Muscle of leg (tissue), 16 donors: ENCODE measurements at places on chromosomes 11 and 22. TPM values are rescaled to one million over a fixed set of nuclear protein-coding genes. Genes with fewer than 3 reads are reported as not detected.

SCGB2A2 gene
- not detected for total RNA-seq

CASP5 gene
- 0.09 TPM for total RNA-seq

OR52E8 gene
- not detected for total RNA-seq

MUC5AC gene
- total RNA-seq = not detected

NRXN2 gene
- 11.8 TPM for total RNA-seq

FLRT1 gene
- total RNA-seq = 1.2 TPM

DNA sequence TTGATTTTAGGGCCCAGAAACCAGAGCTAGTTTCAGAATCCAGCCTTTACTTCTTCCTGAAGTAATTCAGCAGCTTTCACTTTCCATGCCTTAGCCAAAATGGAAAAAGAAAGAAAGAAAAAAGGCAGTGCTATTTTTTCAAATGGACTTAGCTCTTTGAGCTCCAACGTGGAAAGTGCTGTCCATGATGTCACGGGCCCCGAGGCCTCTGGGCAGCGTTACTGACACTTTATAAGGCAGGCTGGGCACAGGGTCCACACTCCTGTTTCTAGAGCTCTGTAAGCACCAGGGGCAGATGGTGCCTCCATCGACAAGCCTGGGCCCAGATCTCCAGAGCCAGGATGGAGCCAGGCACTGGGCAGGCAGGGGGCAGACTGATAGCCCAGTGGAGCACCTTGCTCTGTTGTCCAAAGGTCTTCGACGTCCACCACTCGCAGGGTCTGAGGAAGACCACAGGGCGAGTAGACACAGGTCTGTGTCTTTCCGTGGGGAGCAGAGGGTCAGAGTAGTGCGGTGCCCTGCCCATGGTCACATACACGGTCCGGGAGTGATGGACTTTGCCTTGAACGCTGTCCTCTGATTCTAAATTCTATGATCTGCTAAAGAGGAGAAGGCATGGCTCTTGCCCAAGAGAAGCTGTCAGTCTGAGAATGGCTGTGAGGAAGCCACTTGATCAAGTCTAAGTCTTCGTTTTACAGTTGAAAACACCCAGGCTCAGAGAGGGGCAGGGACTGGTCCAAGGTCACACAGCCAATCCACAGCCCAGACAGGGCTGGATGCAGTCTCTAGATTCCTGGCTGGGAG, 22.0 kb upstream of the WNT11 start:
- no peak overlapping the region for H3K4me3 ChIP-seq
- peaks cover 32% of the 10 kb centered on the region for H3K4me1 ChIP-seq

GRCh38 chr11:20397281-20397680, 9.8 kb downstream of the PRMT3 start:
- H3K36me3 ChIP-seq = peaks cover 5% of the 10 kb centered on the region
- H3K27me3 ChIP-seq = no peaks in the 10 kb centered on the region
- no peak overlapping the region for H3K27ac ChIP-seq

GRCh38 chr11:31808721-31809540, 2.2 kb downstream of the PAX6 start:
- no peaks in the 10 kb centered on the region for H3K36me3 ChIP-seq
- no peak for DNase-seq
- H3K27ac ChIP-seq = no peak overlapping the region
- H3K4me1 ChIP-seq = peaks cover 67% of the 10 kb centered on the region

DNA sequence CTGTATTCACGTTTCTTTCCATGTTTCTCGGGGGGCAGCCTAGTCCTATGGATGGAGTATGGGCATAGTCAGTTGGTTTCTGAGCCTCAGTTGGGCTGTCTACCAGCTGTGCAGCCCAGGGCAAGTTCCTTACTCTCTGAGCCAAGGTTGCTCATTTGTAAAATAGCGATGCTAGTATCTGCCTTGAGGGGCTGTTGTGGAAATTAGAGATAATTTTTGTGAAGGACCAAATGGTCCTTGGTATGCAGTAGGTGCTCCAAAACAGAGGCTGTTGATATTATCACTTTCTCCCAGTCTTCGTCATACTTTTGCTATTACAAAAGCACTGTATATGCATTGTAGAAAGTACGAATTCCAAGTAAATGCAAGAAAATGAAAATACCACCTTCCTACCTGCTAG, 82.7 kb upstream of the MYOD1 start:
- no peaks in the 10 kb centered on the region for H3K27me3 ChIP-seq
- peaks cover 10% of the 10 kb centered on the region for H3K4me1 ChIP-seq
- no peaks in the 10 kb centered on the region for H3K36me3 ChIP-seq
- no peak for DNase-seq

GRCh38 chr22:20241579-20242392, 26.3 kb downstream of the RTN4R start:
- no peak overlapping the region for H3K4me3 ChIP-seq
- peaks cover 10% of the 10 kb centered on the region for H3K36me3 ChIP-seq
- peaks cover 100% of the 10 kb centered on the region for H3K4me1 ChIP-seq

- H3K4me3 ChIP-seq = no peak overlapping the region
- DNase-seq = peak; percentile 54
- H3K36me3 ChIP-seq = peaks cover 57% of the 10 kb centered on the region
- H3K27me3 ChIP-seq = no peaks in the 10 kb centered on the region
Observed at GRCh38 chr22:46086577-46087335, 63.6 kb upstream of the PPARA start.

- no peaks in the 10 kb centered on the region for H3K4me1 ChIP-seq
- no peak overlapping the region for H3K27ac ChIP-seq
- no peak overlapping the region for H3K4me3 ChIP-seq
- H3K36me3 ChIP-seq = peaks cover 4% of the 10 kb centered on the region
- no peaks in the 10 kb centered on the region for H3K27me3 ChIP-seq
- DNase-seq = no peak
Observed at GRCh38 chr11:28176351-28176750, 68.2 kb downstream of the METTL15 start.

- H3K27ac ChIP-seq = peak overlapping the region; percentile 69
- no peaks in the 10 kb centered on the region for H3K36me3 ChIP-seq
- H3K27me3 ChIP-seq = no peaks in the 10 kb centered on the region
Observed at GRCh38 chr11:91163619-91164451, 941.0 kb upstream of the CHORDC1 start.

DNA sequence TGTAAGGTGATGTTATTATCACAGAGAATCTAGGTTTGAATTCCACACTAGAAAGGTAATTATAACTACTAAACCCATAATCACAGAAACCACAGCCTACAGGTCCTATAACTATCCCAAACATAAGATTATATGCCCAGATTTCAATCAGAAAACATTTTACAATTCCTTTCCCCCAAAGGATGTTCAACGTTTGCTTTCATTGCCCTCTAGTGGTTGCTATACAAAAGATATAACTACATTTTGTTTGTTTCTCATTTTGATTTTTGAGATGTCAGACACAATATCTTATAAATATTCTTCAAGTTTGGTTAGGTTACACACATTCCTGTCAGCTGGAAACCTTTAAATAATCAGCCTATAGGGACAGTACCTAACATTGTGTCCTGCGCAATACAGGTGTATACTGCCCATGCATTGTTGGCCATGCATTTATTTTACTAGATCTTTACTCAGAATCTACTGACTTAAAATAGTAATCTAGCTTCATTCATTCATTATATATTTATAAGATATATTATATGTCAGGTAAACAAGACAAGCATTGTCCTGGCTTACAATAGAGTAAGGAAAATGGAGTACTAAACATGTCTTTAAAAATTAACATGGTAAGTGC, 530.5 kb upstream of the CCDC90B start:
- DNase-seq = peak; percentile 45
- H3K27ac ChIP-seq = no peak overlapping the region
- H3K36me3 ChIP-seq = no peaks in the 10 kb centered on the region
- H3K4me1 ChIP-seq = no peaks in the 10 kb centered on the region
- H3K4me3 ChIP-seq = no peak overlapping the region
- no peaks in the 10 kb centered on the region for H3K27me3 ChIP-seq

DNA sequence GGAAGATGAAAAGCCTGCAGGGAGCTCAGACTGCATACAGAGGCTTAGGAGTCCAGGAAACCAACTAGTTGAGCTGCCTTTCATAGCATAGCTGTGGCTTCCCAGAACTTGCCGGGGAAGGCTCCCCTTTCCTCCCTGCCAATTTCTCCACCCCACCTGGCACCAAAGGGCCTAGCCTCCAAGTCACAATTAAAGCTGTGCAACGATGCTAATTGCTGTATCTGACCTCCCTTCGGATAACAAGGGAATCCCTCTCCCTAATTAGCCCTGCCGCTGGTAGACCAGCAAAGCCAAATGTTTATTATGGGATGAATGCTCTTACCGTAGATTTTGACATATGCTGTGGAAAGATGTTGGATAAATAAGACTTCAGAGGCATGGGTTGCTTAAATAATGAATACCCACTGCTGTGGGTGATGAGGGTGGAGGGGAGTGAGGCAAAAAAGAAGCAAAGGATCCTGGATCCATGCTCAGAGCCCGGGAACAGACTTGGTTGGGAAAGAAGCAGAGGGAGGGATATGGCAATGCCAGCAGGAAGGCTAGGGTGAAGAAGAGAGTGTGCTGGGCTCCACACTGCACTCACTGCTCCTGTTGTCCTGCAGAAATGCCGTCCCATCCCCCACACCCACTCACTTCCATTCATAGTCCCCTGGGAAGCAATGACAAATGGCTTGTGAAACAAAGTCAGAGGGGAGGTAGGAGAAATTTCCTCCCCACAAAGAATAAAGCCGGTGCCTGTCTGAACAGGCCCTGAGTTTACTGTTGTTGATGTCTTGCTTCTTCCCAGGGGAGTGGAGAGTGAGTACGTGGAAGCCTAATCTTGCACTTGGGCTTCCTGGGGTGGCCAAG, 608.1 kb upstream of the CADM1 start:
- H3K27me3 ChIP-seq = no peaks in the 10 kb centered on the region
- DNase-seq = no peak
- H3K4me3 ChIP-seq = no peak overlapping the region
- no peak overlapping the region for H3K27ac ChIP-seq
- H3K4me1 ChIP-seq = no peaks in the 10 kb centered on the region

GRCh38 chr22:31584804-31585160, 77.2 kb downstream of the PISD start:
- H3K4me1 ChIP-seq = no peaks in the 10 kb centered on the region
- H3K36me3 ChIP-seq = peaks cover 23% of the 10 kb centered on the region

- no peak for DNase-seq
- no peaks in the 10 kb centered on the region for H3K4me1 ChIP-seq
- peaks cover 31% of the 10 kb centered on the region for H3K27me3 ChIP-seq
- H3K4me3 ChIP-seq = no peak overlapping the region
Observed at GRCh38 chr11:72254299-72254993, 10.5 kb upstream of the PHOX2A start.

DNA sequence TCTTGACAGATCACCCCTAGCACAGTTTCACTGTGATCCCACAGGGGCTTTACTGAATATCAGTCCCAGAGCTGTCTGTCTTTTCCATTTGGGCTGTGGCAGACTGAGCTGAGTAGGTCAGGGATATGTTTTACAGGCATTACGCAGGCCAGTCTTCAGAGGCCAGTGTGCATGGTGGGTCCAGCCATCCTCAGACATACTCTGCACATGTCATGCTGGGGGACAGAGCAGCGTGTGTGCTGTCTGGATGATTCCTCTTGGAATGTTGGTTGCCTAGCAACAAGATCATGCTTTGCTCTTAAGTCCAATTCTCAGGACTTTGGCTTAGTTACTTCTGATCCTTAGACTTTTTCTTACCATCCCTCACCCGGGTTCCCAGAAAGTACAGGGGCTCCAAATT, 736.5 kb downstream of the DLG2 start:
- H3K27ac ChIP-seq = no peak overlapping the region
- H3K4me1 ChIP-seq = peaks cover 3% of the 10 kb centered on the region
- no peaks in the 10 kb centered on the region for H3K27me3 ChIP-seq
- no peak overlapping the region for H3K4me3 ChIP-seq
- DNase-seq = peak; percentile 74
- H3K36me3 ChIP-seq = no peaks in the 10 kb centered on the region

DNA sequence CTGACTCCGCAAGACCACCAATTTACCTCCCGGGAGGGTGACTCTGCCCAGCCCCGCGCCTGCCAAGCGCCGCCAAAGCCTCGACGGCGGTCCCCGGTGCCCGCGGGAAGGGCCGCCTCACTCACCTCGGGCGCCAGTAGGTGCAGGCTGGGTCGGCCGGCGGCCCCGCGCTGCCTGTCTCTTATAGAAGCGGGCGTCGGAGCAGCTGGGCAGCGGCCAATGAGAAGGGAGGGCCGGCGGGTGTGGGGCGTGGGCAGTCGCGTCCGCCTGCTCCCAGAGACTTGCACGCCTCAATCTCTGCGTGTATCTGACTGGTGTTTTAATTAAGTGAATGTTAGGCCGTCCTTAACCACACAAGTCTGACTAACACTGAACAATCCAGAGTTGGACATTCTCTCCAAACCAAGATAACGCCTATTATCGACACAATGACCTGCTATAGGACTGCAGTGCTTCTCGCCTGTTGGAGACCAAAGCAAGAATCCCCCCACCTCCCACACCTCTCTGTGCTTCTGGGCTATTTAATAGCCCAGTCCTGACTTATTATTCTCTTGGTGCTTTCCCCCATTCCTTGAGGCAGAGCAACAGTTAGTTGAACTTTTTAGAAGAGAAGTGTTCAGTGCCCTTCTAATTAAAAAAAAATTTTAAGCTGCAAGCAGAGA, at the start of gene TPH1:
TSS of gene TPH1 (minus strand) at position 154 of the 662 bp plus-strand sequence. CDS start 5,507 bp downstream, outside the sequence.
- H3K27ac ChIP-seq = no peak within 1 kb of the TSS
- H3K4me1 ChIP-seq = peaks cover 4% of the 10 kb centered on the region
- peaks cover 14% of the 10 kb centered on the region for H3K27me3 ChIP-seq
- no peak within 1 kb of the TSS for H3K4me3 ChIP-seq

GRCh38 chr11:8593935-8594909, at the start of gene STK33:
TSS of gene STK33 (minus strand) at chr11:8594228. CDS start at chr11:8474905, 119,323 bp downstream.
- H3K36me3 ChIP-seq = no peaks in the 10 kb centered on the region
- peak within 1 kb of the TSS; percentile 49 for H3K4me3 ChIP-seq
- DNase-seq = peak; percentile 45
- H3K4me1 ChIP-seq = peaks cover 8% of the 10 kb centered on the region

DNA sequence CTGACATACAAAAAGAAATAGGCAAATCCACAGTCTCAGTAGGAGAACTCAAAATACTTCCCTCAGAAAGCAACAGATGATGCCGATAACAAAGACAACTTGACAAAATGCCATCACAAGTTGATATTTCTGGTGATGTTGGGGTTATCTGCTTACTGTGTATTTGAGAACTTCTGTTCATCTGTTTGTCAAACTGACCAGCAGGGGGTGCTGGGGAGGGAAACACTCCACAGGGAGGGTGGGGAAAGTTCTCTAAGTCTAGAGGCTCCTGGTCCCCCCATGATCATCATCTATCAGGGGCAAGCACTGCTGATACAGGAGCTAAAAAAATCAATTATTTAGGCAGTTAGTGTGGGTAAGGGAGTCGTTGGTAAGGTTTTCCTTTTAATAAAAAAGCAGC, 19.2 kb downstream of the GLYATL1 start:
- H3K36me3 ChIP-seq = no peaks in the 10 kb centered on the region
- H3K27me3 ChIP-seq = peaks cover 6% of the 10 kb centered on the region
- peak; percentile 18 for DNase-seq
- H3K4me1 ChIP-seq = no peaks in the 10 kb centered on the region
- H3K27ac ChIP-seq = no peak overlapping the region

- H3K27me3 ChIP-seq = no peaks in the 10 kb centered on the region
- no peaks in the 10 kb centered on the region for H3K4me1 ChIP-seq
- no peak overlapping the region for H3K27ac ChIP-seq
- no peaks in the 10 kb centered on the region for H3K36me3 ChIP-seq
- no peak overlapping the region for H3K4me3 ChIP-seq
Observed at GRCh38 chr11:59254286-59254685, 41.6 kb upstream of the MPEG1 start.

GRCh38 chr11:125401746-125402145, 94.3 kb downstream of the FEZ1 start:
- DNase-seq = peak; percentile 87
- H3K4me1 ChIP-seq = peaks cover 74% of the 10 kb centered on the region
- H3K36me3 ChIP-seq = peaks cover 47% of the 10 kb centered on the region
- H3K4me3 ChIP-seq = no peak overlapping the region

- H3K27ac ChIP-seq = no peak overlapping the region
- peaks cover 9% of the 10 kb centered on the region for H3K4me1 ChIP-seq
- peak; percentile 18 for DNase-seq
- peaks cover 19% of the 10 kb centered on the region for H3K27me3 ChIP-seq
- H3K36me3 ChIP-seq = no peaks in the 10 kb centered on the region
Observed at GRCh38 chr22:24954114-24954463, 1.6 kb downstream of the KIAA1671 start.
